ENCODE measurements at places on chromosomes 5 and 9.

DNA sequence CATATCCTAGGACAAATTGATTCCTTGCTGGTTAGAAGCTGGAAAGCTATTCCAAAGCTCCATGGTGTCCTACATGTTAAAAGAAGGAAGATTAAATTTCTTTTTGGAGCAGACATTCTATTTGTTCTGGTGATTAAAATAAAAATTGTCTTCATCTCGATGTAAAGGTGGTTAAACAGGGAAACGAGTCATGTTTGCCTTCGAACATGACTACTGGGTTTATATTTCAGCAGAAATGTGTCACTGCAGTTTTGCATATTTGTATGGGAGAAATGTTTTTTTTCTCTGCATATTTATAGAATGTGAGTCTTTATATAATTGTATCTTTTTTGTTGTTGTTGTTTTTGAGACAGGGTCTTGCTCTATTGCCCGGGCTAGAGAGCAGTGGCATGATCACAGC, 36.4 kb downstream of the ADAMTS12 start:
- DNase-seq = no peak

DNA sequence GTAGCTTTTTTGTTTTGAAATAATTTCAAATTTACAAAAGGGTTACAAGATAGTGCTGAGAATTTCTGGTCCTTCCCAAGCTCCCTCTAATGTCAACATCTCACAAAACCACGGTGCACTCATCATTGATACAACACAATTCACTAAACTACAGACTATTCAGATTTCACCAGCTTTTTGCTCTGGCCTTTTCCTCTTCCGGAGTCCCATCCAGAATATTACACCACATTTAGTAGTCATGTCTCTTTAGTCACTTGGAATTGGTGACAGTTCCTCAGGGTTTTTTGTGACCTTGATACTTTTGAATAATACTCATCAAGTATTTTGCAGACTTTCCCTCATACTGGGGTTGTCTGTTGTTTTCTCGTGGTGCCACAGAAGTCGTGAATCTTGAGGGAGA, 484.0 kb downstream of the GADD45G start:
- no peak for DNase-seq

- DNase-seq = no peak
Measured at GRCh38 chr5:139062910-139063663, 135.1 kb downstream of the SIL1 start.

DNA sequence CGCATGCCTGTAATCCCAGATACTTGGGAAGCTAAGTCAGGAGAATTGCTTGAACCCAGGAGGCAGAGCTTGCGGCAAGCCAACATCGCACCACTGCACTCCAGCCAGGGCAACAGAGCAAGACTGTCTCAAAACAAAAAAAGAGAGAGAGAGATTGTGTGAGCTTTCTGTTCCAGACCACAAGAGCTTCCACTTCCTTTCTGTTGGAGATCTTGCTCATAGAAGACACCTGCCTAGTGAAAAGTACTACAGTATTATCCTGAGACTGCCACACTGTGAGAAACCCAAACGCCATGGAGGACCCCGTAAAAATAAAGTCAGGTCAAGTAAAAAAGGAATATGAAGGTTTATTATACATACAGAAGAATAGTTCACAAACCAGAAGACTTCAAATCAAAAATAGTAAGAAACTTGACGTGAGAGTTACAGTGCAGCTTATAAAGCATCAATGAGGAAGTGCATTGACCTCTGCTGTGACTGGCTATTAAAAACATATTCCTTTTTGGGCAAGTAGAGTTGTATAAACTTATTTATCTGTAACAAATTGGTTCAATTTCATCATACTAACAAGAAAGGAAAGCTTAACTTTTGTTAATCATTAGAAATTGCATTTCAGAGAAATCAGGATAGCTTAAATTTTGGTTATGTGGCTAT, 4.3 kb upstream of the EMB start:
- DNase-seq = no peak

- DNase-seq = no peak
Measured at GRCh38 chr5:107544476-107544875, 126.3 kb downstream of the EFNA5 start.

GRCh38 chr5:10662661-10663488, 98.2 kb downstream of the DAP start:
- no peak for DNase-seq

- DNase-seq = no peak
Measured at GRCh38 chr9:90441814-90442213, 200.8 kb downstream of the DIRAS2 start.

GRCh38 chr5:143134900-143135299, 268.6 kb downstream of the NR3C1 start:
- no peak for DNase-seq

GRCh38 chr9:71901695-71902597, 9.0 kb downstream of the ABHD17B start:
- no peak for DNase-seq

DNA sequence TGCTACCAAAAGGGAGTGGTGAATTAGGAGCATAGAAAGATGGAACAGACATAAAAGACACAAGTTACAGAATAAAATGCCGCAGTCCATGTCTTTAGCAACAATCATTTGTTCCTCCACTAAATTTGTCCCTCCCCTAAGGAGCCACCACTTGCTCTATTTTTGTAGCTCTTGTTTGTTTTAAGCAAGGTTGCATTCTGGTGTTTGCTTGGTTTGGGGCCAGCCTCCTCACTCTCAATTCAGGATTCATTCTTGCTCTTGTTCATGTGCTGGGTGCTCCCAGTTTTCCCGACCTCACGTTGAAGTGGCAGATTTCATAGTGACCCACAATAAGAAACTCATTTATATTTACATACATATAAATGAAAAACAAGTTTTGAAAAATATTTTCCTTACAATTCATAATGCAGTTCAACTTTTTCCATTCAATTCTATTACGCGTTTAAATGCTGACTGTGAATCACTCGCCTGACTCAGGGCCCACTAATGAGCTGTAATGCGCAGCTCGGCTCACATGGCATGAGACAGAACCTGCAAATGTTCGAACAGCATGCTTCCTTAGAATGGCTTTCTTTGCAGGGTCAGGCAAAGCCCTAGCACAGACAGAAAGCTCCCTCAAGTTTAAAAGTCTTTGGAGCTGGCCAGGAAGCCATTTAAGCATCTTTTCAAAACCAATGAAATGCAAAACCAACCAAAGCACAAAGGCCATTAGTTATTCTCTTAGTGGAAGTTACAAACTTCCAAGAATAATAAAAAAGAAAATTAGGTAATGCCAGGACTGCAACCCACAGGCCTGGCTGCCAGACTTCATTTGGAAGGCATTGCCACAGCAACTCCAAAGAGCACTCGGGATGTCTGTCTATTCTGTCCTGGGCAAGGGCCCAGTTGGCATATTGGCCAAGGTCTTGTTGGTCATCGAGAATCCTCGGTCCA, 41.7 kb downstream of the RETREG1 start:
- DNase-seq = no peak

DNA sequence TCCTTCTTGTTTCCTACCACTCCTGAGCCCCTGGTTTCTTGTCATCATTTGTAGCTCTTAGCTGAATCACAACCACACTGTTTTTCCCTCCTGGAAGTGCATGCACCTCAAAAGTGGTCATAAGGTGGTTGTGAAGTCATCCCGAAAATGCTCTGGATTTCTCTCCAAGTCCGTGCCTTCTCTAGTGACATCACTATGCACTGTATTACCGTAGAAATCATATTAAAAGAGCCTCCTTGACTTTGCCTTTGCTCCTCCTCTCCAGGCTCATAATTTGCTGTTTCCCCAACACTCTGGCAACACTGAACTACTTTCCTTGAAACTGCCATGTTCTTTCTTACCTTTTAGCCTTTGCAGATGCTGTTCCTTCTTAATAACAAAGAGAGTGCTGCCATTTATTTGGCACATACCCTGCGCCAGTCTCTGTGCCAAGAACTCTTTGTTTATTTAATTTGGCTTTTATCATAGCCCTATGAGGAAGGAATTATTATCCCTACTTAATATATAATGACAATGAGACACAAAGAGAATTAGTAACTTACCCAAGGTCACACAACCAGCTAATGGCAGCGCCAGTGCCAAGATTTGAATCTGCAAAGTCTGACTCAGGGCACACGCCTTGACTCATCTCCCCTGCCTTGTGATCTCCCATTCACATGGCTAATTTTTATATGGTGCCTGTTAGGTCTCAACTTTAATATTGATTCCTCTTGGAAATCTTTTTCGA, 115.4 kb downstream of the KIF4B start:
- DNase-seq = no peak

DNA sequence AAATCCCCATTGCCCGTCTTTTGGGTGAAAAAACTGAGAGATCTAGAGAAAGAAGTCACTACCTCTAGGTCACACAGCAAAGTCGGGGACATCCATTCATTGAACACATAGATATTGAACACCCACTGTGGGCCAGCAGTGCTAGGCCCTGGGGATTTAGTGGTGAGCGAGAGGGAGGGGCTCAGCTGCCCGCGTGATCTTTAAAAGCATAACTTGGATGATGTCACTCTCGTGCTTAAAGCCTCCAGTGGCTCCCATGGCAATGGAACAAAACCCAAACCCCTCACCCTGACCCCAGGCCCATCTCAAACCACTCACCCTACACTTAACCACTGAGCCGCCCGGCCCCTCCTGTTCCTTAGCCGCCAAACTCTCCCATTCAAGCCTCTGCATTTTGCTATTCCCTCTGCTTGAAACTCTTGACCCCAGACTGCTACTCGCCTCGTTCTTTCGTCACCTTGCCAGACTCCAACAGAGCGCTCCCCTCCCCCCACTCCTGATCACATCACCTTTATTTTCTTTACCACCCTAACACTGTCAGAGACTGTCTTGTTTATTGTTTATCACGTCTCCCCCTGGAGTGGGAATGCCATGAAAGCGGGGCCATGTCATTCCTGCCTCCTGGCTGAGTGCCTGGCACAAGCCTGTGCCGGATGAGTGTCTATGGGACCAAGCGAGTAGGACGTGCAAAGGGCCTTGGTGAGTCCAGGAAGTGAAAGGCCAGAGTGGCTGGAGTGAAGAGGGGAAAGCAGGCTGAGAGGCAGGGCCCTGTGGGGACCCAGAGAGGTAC, 710 bp upstream of the PIP5KL1 start:
- no peak for DNase-seq

DNA sequence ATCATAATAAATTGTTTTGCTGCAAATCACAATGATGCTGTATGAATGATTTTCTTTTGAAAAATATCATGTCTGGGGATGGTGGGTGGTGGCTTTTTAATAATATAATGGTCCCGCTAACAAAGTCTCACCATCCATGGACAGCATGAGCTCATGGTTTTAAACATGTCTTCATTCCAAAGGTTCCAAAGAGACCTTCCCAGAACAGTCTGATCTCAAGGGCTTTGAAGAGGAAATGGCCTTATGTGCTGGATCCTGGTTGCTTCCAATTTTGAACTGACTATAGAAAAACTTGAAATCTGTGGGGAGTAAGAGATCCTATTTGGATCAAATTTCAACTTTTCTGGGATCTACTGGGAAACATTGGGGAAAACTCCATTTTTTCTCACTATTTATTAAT, 121.8 kb downstream of the ADAMTS12 start:
- no peak for DNase-seq

GRCh38 chr9:91515074-91515687, 91.5 kb upstream of the NFIL3 start:
- DNase-seq = no peak

DNA sequence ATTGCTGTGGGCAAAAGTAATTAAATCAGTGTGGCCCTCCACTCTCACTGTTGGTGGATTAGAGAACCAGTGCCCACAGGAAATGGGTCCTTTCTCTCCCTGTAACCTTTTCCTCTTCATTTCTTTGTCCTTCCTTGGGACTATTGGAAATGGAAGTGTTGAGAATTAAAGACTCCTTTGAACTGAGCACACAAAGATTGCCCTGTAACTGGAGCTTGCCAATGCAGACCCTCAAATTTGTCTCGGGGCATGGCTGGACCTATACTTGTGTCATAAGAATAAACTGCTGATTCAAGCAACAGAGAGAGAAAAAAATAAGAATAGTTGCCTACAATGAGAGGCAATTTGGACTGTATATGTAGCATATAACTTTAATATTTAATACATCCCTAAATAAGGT, 13.7 kb downstream of the KCNV2 start:
- DNase-seq = no peak

GRCh38 chr5:159553792-159554191, 223.5 kb upstream of the IL12B start:
- no peak for DNase-seq

Data from GM12891 (cell line).